ENCODE measurements at places on chromosomes 4 and X. TPM values are rescaled to one million over a fixed set of nuclear protein-coding genes. Genes with fewer than 3 reads are reported as not detected.

- DNase-seq, result no peak
Observed at GRCh38 chr4:127406187-127406586, 226.6 kb upstream of the INTU start.

- no peak for DNase-seq
Observed at GRCh38 chrX:276581-277201, 4.5 kb upstream of the PLCXD1 start.

- DNase-seq, result no peak
Observed at GRCh38 chr4:165635381-165635780, 237.7 kb upstream of the TLL1 start.

PSAPL1 gene
- total RNA-seq, result not detected

GRCh38 chrX:118577041-118577440, 81.4 kb downstream of the DOCK11 start:
- DNase-seq, result no peak

DNA sequence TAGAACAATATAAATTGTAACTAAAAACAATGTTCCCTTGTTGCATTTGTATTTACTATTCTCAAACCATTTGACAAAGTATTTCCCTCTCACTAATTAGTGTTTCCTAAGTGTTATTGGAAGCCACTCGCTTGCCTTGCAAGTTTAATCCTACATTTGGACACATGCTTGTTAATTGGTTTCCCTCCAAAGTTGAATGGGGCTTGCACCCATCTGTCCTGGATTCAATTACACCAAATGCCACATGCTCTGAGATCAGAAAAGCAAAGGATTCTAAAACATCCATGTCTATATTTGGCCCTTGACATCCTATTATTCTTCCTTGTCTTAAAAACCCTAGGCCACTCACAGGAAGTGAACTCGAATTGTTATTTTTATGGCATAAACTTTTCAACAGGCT, 146.6 kb downstream of the AMELX start:
- no peak for DNase-seq

DNA sequence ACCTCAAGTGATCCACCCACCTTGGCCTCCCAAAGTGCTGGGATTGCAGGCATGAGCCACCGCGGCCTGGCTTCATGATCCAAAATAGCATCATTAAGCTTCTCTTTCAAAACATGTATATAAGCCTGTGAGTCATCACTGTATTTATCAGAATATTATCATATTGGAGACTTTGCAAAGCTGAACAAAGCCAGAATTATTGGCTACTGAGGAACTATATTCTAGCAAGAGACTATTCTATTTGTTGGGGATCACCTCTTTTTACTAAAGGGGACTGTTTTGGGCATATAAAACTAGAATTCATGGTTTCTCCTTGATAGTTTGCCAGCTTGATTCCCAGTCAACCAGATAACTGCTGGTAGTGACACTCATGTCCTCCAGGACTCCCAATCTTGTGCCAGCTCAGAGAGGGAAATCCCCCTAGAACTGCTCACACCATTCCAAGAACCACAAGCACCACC, 40.1 kb downstream of the TET2 start:
- no peak for DNase-seq

DNA sequence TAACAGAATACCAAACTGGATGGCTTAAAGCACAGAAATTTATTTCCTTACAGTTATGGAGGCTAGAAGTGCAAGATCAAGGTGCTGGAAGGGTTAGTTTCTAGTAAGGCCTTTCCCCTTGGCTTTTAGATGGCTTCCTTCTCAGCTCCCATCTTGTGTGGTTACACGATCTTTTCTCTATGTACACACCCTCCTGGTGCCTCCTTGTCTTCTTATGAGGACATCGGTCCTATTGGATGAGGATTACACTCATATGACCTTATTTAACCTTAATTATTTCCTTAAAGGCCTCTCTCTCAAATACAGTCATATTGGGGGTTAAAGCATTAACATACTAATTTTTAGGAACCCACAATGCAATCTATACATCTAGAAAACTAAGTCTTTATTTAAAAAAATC, 787.9 kb upstream of the GALNTL6 start:
- no peak for DNase-seq

XPNPEP2 gene
- not detected for total RNA-seq

Measured in activated naive CD4-positive, alpha-beta T cell treated with anti-CD3 and anti-CD28 coated beads, Interleukin-2, amount 50 U/mL, for 72 hours (primary cell).